ENCODE measurements at places on chromosomes 5 and 9. TPM values are rescaled to one million over a fixed set of nuclear protein-coding genes. Genes with fewer than 3 reads are reported as not detected.

DNA sequence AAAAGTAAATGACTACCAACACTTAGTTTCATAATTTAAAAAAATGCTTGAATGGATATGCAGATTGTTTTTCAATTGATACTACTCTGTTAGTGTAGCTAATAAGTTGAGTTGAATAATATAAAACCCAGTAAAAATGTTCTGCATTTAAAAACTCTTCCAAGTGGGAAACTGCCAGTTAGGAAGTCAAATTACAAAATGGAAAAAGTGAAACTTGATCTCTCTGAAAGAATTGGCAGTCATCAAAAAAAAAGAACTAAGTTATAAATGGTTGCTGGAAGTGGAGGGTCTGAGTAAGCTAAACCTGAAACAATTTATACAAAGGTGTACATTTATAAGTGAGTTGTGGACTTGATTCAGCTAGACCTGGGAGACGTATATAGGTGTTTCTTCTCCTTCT lies 52.4 kb downstream of the VCAN start:
- peak; percentile 17 for DNase-seq

DNA sequence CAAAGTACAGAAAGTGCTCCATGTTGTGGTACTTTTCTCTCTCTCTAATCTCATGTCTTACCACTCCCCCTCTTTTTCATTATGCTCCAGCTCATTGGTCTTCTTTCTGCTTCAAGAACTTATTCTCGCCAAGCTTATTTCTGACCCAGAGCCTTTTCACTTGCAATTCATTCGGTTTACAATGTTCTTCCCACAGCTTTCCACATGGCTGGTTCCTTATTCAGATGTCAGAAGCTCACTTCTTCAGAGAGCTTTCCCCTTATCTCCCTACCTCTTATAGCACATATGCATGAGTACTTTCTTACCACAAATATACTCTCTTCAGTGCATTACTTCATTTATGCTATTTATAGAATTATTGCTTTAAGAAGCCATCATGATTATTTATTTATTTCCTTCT lies 338.8 kb upstream of the ATP10B start:
- DNase-seq = no peak

The SCGB3A2 gene
- not detected for total RNA-seq

The UAP1L1 gene
- total RNA-seq = 5.4 TPM

DNA sequence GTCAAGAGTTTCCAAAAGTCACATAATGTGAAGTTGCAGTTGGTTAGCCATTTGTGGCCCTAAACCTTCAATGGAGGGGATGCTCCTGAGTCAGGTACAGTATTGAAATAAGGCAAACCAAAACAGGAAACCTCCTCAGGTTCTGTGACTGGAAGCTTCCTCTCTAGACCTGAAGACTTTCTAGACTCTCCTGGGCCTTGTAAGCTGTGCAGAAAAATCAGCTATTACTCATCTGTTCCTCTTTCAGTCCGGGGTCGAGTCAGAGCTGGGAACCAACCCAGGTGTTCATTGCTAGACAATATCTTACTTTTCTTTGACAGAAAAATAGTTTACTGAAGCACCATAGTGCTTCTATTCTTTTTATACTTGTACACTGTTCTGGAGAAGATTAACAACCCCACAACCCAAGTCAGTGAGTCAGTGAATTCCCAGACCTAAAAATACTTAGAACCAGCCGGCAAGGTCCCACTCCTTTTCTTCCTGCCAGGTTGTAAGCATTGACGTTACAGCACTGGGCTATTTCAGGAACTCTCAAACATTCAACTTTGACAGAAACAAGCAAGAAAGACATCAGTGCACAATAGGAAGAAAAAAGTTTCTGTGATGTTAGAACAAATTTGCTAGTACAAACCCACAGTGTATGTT lies 47.3 kb downstream of the FSTL4 start:
- no peak for DNase-seq

- DNase-seq = no peak
Measured at GRCh38 chr9:26462751-26463150, 429.9 kb downstream of the CAAP1 start.

GRCh38 chr5:114166081-114166480 lies 195.8 kb upstream of the KCNN2 start:
- DNase-seq = no peak

DNA sequence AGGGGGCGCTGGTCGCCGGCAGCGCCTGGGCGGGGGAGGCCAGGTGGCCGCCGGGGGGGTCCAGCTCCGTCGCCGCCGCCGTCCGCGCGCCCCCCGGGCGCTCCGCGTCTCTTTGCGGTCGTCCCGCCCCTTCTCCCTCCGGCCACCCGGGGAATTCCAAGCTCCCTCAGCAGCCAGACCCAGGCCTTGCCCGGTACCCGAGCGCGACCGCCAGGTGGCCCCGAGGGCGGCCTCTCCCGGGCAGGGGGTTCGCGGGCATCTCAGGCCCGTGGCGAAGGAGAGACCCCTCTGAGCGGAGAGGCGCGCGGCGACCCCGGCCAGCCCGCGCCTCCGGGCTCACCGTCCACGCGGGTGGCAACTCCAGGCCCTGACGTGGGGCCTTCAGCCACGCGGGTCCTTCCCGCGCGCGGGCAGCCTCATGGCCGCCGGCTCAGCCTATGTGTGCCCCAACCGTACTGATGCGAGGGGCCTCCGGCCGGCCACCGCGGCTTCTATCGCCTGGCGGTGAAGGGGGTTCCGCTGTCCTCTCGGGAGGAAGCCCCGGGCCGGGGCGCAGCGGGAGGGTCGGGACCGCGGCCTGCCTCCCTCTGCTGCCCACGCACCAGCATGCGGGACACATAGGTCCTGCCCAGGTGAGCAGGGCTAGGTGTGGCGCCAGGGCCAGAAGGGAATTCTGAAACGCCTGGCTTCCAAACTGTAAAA lies 529 bp upstream of the NRARP start:
- no peak for DNase-seq

DNA sequence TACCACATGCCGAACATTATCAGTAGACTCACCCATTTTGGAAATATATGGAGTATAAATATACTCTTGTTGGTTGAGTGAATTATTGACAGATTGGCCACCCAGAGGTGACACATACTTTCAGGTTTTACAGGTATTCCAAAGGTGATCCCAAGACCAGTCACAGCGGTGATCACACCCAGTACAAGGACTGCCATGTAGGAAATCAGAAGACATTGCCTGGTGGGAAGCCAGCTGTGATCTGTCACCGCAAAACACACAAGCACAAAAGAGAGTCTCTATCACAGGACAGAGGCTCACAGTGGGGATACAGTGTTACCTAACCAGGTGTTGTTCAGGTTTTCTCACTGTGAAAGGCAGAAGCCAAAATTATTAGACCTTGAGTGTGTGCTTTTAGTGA lies 15.8 kb downstream of the BTF3 start:
- no peak for DNase-seq

GRCh38 chr5:180618829-180619562 lies 27.7 kb upstream of the SCGB3A1 start:
- DNase-seq = no peak

DNA sequence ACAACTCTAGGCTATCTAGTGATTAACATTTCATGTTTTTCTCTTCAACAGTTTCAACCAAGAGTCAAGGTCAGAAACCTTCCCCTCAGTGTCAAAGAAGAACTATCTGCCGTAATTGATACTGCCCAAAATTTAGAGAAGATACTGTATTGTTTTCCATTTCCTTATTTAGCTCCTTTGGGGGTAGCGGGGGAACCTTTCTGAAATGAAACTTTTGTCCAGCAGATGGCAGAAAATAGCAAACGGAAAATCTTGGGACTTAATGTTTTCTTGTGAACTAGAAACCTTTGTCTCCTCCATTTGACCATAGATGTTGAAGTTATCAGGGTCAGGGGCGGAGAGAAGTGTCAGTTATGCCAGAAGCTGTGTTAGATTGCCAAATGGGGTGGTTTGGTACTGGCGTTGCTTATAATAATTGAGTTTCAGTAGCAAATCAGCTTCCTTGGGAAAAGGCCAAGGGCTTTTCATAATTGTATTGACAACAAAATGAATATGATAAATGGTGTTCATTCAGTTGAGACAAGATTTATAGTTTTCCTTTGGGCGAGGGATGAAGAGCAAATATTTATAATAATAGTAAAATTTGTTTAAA lies 101.7 kb upstream of the TLX3 start:
- DNase-seq = peak; percentile 22

DNA sequence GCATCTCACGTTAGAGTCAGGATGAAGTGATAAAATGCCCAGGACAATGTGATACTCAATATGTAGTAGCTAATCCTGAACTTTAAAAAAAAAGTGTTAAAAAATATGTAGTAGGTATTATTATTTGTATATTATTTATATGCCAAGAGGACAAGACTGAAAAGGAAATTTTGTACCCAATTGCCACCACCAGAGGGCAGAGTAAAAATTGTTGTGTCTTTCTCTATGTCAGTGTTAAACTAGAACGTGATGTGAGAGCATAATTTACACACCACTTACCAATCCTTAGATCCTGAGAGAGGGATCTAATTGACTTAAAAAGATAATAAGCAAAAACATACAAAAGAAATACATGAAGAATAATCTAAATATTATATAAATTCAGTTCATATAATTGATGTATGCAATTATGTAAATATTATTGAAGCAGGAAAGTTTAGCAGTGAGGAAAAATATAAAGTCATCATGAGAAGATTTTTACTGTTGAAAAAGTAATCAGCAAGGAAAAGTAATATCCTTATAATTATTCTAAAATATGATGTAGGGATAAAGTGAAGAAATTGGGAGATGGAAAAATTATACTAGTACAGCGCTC lies 288.9 kb downstream of the RAB3C start:
- DNase-seq = no peak

The MYMK gene
- 0.89 TPM for total RNA-seq

DNA sequence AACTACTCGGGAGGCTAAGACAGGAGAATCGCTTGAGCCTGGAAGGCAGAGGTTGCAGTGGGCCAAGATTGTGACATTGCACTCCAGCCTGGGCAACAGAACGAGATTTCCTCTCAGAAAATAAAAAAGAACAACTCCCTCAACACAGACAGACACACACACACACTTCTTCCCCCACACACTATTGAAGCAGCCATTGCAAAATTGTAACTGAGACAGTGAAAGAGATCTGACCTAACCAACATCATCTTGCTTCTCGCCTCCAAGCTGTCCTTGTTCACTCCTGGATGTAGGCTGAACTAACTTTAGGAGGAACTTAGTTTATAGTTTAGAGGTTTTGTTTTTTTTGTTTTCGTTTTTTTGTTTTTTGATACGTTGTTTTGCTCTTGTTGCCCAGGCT lies 13.0 kb upstream of the PLIN2 start:
- no peak for DNase-seq

DNA sequence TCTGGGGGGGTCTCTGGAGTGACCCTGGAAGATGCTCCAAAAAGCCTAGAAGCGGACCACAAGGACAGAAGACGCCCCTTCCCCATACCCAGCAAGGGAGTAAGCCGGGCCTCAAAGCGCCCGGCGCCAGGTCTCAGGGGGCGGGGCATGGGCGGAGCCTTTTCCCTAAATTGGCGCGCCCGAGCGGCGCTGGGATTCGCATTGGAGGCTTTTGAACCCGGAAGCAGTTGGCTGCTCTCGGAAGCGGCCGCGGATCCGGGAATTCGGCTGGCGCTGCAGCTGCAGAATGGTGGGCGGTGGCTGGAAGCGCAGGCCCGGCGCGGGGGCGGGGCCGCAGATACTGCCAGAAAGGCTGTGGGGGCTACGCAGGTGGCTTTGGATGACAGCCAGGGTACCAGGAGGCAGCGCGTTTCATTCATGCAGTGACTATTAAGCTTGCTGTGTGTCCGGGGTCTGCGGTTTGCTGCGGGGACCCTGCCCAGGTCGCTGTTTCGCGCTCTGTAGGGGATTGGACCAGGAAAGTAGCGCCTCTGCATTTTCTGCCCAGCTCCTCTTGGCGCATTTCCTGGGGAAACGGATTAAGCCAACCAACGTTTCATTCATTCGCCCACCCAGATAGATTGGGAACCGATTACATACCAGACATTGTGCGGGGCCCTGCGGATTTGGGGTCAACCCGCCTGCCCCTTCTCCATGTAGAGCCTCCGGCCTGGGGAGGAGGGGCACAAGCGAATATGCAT lies 83.0 kb upstream of the FREM1 start:
- DNase-seq = peak; percentile 87

The SLC6A7 gene
- not detected for total RNA-seq

DNA sequence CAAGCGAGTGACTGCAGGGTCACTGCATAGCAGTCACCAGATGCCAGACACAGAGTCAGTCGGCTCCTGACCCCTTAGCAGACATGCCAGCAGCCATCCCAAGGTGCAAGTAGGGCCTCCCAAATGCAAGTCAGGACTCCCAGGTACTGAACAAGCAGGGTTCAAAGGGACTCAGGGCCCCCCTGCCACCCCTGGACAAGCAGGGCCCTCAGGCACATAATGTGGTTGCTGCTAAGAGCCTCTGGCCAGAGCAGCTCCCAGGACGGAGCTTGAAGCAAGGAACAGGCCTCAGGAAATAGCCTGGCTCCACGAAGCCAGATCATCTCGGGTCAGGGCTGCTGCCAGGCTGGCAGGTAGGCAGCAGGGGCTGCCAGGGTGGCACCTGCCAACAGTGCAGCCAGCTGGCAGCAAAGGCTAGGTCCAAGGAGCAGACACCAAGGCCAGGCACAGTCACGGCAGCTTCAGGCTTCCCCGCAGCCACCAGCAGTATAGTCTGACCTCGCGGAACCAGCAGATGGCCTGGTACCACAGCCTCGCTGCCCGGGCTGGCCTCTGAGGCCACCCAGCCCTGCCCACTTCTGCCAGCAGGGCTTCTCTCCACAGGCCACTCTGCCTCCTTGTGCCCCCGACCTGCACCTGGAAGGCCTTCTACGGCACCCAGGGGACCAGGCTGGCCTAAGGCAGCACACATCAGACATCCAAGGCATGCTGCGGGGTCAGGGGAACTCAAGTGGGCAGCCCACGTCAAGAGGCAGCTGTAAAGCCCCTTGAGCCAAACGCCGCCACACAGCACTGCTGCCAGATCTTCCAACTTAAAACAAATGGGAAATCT lies 7.4 kb downstream of the EEIG1 start:
- DNase-seq = no peak

The PLEKHG4B gene
- total RNA-seq = 6.0 TPM

The LOX gene
- total RNA-seq = 170 TPM

- DNase-seq = no peak
Measured at GRCh38 chr9:103991698-103992097, 102.4 kb upstream of the SMC2 start.

GRCh38 chr5:66660396-66660795 lies 64.2 kb downstream of the MAST4 start:
- DNase-seq = no peak

The C6 gene
- total RNA-seq = 1.4 TPM

- no peak for DNase-seq
Measured at GRCh38 chr5:102341681-102342288, 45.7 kb upstream of the SLCO4C1 start.

The TMEM174 gene
- total RNA-seq = not detected

GRCh38 chr9:72577212-72577753 lies 55.9 kb downstream of the TMC1 start:
- DNase-seq = peak; percentile 72

Measured in skin of body (tissue), 3 donors.